ENCODE measurements at places on chromosomes 16 and 17.

GRCh38 chr17:37671824-37672547 is 28.7 kb upstream of the DDX52 start:
- DNase-seq, result no peak

DNA sequence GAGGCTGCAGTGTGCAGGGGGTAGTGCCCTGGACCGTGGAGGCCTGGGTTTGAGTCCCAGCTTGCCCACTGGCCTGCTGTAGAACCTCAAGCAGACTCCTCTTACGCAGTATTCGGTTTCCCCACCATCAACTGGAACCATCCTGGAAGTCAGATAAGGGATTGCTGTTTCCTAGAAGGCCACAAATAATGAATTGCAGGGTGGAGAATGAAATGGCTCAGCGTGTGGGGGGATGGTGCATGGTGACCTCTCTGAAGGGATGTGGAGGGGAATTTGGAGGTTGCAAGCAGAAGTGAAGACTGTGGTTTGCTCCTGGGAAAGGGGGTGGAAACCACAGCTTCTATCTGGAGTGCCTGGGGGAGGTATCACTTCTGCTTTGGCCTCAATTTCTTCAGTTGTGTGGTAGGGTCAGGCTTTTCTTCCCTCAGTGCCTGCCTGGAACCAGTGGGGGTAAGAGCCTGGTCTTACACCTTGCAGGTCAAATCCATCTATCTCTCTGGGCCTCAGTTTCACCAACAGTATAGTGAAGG is 1.7 kb downstream of the ADGRG5 start:
- no peak for DNase-seq

- DNase-seq, result no peak
Observed at GRCh38 chr17:34720760-34721159, 141.4 kb downstream of the TMEM132E start.

DNA sequence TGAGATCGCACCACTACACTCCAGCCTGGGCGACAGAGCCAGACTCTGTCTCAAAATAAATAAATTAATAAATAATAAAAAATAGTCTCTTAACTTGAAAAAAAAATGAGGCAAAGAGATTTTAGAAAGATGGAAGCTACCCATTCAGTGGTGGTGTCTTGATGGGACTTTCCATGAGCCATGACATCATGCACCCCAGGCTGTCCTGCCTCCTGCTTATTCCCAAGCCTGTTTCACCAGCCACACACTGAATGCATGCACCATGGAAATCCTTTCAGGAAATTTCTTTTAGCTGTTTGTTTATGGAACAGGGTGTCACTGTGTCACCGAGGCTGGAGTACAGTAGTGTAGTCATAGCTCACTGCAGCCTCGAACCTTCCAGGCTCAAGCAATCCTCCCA is 8.9 kb upstream of the DLX3 start:
- no peak for DNase-seq

DNA sequence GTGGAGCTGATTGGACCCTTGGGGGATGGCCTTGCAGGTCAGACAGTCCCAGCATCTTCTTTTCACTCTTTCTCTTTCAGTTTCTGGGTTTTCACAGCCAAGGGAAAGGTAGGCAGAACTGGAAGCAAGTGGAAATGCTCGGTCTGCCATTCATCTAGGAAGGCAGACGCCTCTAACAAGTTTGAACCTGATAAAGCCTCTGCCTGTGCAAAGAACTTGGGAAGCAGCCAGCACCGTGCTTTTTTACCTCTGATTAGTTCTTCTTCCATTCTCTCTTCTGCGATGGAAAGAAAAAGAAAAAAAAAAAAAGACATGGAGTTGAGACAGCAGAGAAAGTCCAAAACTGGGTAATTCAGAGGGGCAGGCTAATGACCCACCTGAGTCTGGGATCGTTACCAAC is 997.8 kb upstream of the EEF2KMT start:
- DNase-seq, result no peak

DNA sequence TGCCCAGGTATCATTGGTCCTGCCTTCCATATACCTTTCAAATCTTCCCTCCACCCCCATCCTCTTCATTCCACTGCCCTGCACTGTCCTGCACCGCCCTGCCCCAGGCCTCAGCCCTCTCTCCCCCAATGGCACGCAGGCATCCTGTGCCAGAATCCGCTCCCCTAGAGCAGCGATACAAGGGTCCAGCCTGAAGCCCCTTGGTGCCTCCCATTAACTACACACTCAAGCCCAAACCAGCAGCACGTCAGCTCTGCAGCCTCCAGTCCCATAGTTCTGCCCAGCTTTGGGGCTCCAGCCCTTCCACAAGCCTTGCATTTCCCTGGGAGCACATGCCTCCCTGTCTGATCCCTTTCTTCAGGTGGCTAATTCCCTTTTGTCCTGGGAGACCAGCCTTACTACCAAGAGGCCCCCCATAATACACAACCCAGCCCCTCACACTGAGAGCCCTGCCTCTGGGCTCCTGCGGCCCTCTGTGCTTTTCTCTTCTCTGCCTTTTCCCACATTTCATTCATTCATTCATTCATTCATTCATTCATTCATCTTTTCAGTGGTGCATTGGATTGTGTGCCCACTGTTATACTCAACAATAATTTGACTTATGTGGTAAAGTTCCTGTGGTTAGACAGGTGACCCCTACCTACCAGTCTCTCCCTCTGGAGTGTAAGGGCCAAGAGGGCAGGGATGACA is 26.8 kb upstream of the DLX3 start:
- DNase-seq, result no peak

GRCh38 chr16:47991491-47991890 is 164.3 kb downstream of the ABCC12 start:
- no peak for DNase-seq

- DNase-seq, result no peak
Observed at GRCh38 chr17:55677446-55677845, 45.2 kb downstream of the TMEM100 start.

DNA sequence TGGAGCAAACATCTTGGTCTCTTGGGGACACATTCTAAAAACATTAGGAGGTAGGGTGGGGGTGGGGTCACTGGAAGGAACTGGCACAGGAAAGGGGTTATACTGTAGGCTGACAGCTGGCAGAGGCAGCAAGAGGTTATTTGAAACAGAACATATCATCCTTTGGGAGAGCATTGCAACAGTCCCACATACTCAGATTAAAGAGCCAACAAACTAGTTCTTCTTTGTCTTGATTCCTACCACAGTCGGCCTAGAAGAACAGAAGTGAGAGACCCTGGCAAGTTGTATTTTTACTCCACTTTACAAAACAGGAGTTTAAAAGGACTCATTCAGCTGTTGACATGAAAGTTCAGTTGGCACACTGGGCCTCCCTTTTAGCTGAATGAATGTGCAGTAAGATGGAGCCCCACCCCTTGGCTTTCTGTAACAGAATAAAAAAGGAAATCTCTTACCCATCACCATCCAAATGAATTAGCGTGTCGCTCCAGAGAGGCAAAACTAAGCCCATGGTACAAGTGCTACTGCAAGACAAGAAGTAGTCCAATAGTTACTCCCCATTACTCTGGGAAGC is 54.6 kb upstream of the CORO6 start:
- DNase-seq, result no peak

DNA sequence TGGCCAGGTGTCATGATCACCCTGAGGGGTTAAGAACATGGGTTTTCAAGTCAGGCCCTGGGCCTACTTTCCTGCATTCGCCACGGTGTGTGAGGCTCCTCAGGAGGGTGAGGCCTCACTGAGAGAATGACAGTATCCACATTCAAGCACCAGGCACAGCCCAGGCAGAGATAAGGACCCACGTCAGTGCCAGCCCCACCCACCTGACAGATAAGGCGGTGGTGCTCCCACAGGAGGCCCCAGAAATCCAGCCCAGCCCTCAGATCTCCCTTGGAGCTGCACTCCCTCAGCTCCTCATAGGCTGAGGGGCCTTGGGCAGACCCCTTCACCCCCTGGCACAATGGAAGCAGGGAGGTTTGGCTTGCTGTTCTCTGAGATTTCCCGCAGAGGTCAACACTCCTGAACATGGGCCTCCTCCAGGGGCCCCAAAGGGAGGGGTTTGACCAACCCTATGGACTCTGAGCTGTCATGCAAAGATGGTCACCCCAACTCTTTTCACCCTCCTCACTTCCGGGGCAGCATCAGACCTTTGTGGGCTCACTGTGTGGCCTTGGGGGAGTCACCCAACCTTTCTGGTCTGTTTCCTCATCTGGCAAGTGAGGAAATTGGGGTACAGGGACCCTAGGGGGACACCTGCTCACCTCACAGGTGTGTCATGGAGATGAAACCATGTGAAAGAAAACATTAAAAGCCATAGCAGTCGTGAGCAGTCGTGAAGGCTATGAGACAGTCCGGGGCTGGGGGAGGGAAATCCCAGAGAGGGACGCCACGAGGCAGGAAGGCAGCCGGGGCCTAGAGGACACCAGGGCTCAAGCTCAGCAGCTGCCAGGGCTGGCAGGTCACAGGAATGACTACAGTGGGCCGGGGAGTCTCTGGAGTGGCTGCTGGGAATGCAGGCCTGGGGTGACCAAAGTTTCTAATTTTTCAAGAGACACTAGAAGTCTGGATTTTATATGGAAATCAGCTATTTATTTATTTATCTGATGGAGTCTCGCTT is 15.4 kb downstream of the PLLP start:
- DNase-seq, result no peak

- no peak for DNase-seq
Observed at GRCh38 chr17:15999974-16000827, 577 bp downstream of the TTC19 start.

DNA sequence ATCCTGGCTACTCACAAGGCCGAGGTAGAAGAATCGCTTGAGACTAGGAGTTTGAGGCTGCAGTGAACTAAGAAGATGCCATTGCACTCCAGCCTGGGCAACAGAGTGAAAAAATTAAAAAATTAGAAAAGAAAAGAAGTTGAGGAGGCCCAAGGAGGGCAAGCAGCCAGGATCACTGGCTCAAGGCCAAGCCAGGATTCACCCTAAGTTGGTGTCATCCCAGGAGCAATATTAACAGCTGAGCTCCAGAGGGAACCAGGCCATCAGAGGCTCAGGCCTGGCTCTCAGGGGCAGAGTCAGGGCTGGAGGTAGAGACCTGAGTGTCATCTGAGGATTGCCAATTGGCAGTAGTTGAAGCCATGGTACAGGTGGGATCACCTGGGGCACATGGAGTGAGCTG is 20.7 kb downstream of the DRC3 start:
- no peak for DNase-seq

DNA sequence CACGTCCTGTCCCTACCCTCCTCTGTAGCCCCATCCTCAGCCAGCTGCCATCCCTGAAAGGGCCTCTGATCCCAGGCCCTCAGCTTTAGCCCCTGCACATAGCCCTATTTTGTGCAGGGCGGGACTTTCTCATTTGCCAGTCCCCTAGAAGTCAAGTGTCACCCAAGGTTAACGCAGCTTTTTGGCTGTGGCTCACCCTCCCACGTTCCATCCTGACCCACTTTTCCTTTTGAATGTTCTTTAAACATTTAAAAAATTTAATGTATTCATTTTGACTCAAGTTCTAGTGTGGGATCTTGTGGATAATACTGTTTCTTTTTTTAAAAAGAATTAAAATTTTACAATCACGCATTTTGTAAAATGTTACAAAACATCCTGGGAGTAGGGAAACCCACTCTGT is 62.2 kb upstream of the LGALS9 start:
- DNase-seq, result no peak

DNA sequence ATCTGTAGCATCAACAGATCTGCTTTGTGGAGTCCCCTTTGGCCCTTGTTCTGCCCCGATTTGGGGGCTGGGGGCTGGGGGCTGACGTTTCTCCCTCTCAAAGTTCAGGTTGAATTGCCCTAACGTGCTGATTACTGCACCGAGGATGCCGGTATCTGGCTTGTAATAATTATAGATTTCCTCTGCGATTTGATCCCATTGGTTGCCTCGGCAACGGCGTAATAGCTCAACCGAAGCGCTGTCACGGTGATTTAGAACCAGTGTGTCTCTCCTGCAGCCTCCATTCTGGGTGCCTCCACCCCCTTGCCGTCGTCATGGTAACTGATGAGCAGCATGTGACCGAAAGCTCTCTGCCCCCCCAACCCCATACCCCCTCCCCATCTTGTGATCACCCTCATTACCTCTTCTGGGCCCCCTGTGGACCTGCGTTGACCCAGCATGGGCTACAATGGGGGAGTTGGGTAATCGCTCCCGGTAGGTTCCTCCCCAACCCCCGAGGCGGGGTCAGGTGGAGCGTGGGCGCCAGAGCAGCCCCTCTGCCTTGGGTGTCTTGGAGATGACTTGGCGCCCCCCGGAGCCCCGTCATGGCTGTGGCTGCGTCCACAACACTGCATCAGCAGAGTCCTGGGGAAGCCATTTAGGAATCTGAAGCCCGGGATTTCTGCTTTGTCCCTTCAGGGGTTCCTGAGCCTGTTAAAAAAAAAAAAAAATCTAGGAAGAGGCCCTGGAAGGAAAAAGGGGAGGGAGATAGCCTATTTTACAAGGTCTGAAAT is 38.4 kb downstream of the ABAT start:
- no peak for DNase-seq

- DNase-seq, result no peak
Observed at GRCh38 chr16:50611332-50611934, 63.2 kb downstream of the NKD1 start.

DNA sequence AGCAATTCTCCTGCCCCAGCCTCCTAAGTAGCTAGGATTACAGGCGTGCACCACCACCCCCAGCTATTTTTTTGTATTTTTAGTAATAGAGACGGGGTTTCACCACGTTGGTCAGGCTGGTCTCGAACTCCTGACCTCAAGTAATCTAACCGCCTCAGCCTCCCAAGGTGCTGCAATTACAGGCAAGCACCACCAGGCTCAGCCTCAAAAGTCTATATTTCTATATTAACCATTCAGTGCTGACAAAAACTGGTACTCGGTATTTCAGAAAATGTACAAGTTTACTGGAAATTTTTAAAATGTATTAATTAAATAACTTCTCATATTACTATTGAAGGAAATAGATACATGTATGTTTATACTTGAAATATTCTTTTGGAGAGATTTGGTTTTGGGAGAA is 1.4 kb upstream of the HEXD start:
- no peak for DNase-seq

- DNase-seq, result no peak
Observed at GRCh38 chr16:743794-744500, 3.1 kb upstream of the CIAO3 start.

DNA sequence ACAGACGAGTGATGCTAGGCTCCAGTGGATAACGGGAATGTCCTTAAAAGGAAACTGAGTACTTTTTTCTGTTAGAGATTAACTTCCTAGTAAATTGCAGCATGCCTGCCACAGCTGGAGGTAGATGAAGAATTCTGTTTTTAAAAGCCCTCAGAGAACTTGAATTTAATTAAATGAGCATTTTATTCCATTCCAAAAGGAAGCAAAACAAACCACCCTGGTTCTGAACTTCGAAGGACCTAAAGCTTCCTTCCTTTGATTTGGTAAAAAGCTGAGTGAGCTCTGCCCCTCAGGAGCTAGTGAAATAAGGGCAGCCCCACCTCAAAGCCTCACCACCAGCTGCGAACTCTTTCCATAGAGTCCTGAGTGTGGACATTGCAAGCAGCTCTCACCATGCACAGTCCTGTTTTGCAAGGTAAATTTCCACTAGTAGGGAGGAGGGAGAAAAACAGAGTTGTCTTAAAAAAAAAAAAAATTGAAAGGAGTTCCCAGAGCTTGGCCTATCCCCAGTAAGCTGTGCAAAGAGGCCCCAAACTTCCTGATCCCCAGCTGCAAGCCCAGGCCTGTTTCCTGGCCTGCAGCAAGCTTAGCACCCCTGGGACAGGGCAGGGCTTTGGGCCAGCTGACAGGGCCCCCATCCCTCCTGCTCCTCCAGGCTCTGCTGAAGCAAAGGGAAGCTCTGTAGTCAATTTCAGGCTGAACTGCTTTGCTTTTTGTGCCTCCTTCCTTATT is 11.2 kb downstream of the CHD9NB start:
- no peak for DNase-seq

- DNase-seq, result no peak
Observed at GRCh38 chr16:50298591-50299507, 32.5 kb downstream of the ADCY7 start.

GRCh38 chr17:47978324-47978723 is 7.4 kb downstream of the CDK5RAP3 start:
- peak; percentile 28 for DNase-seq
